ENCODE measurements at places on chromosomes 6 and 20.
A peak's percentile ranks its signal among the peaks of the same experiment; 100 is the strongest.

- H3K4me3 ChIP-seq, result peak overlapping the region; percentile 7
- no peak for DNase-seq
- peaks cover 11% of the 10 kb centered on the region for H3K36me3 ChIP-seq
These were observed 8.7 kb downstream of the LAMA5 start for GRCh38 chr20:62358171-62359042.

DNA sequence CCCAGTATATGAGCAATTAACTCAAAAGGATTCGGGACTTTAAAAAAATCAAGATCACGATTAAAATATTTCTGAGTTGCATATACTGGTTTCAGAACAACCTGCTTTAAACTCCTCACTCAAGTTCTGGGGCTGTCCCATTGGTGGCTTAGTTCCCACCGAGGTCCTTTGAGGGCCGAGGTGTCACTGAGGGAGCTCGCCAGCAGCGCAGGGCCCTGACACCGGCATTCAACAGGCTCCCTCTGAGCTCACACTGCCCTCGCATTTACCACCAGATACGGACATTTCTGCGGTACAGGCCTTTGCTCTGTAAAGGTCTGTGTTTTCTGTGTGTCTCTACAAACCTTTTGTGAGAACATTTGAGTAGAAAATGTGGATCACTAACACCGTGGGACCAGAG lies 24.4 kb upstream of the BNIP5 start:
- no peak for DNase-seq
- no peaks in the 10 kb centered on the region for H3K36me3 ChIP-seq
- no peak overlapping the region for H3K27ac ChIP-seq

DNA sequence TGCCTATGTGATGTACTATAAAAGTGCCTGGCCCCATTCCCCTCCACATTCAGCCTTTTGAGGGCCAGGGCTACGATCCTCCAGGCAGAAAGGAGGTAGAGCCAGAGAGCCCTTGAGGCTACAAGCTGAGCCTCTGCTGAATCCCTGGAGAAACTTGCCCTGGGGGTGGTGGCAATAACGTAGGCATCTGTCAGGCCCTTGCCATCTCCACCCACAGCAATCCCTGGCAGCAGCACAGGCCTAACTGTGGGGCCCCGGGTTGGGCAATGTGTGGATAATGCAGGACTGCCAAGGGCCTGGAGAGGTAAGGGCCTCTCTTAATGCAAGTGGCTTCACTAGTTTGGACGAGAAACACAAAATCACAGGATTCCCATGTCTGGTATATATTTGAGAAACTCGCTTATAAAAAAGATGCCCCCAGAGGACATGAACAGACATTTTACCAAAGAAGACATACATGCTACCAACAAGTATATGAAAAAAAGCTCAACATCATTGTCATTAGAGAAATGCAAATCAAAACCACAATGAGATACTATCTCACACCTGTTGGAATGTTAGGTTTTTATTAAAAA lies 99.0 kb downstream of the QRSL1 start:
- H3K27ac ChIP-seq, result no peak overlapping the region
- no peaks in the 10 kb centered on the region for H3K36me3 ChIP-seq
- H3K27me3 ChIP-seq, result no peaks in the 10 kb centered on the region
- H3K4me3 ChIP-seq, result no peak overlapping the region

- no peaks in the 10 kb centered on the region for H3K36me3 ChIP-seq
- H3K4me1 ChIP-seq, result peaks cover 4% of the 10 kb centered on the region
These were observed 264.7 kb downstream of the DLL1 start for GRCh38 chr6:170025935-170026750.

GRCh38 chr6:122289762-122290539 lies 109.5 kb upstream of the HSF2 start:
- H3K27ac ChIP-seq, result no peak overlapping the region
- no peaks in the 10 kb centered on the region for H3K36me3 ChIP-seq
- H3K27me3 ChIP-seq, result no peaks in the 10 kb centered on the region
- no peaks in the 10 kb centered on the region for H3K4me1 ChIP-seq
- H3K4me3 ChIP-seq, result no peak overlapping the region

- H3K4me1 ChIP-seq, result no peaks in the 10 kb centered on the region
- H3K27me3 ChIP-seq, result no peaks in the 10 kb centered on the region
- H3K36me3 ChIP-seq, result no peaks in the 10 kb centered on the region
These were observed 386.9 kb downstream of the CDH4 start for GRCh38 chr20:61638802-61639585.

- H3K27me3 ChIP-seq, result no peaks in the 10 kb centered on the region
- no peak overlapping the region for H3K27ac ChIP-seq
- DNase-seq, result no peak
- H3K36me3 ChIP-seq, result no peaks in the 10 kb centered on the region
- H3K4me1 ChIP-seq, result peaks cover 17% of the 10 kb centered on the region
These were observed 125.8 kb downstream of the NFATC2 start for GRCh38 chr20:51416532-51417249.

DNA sequence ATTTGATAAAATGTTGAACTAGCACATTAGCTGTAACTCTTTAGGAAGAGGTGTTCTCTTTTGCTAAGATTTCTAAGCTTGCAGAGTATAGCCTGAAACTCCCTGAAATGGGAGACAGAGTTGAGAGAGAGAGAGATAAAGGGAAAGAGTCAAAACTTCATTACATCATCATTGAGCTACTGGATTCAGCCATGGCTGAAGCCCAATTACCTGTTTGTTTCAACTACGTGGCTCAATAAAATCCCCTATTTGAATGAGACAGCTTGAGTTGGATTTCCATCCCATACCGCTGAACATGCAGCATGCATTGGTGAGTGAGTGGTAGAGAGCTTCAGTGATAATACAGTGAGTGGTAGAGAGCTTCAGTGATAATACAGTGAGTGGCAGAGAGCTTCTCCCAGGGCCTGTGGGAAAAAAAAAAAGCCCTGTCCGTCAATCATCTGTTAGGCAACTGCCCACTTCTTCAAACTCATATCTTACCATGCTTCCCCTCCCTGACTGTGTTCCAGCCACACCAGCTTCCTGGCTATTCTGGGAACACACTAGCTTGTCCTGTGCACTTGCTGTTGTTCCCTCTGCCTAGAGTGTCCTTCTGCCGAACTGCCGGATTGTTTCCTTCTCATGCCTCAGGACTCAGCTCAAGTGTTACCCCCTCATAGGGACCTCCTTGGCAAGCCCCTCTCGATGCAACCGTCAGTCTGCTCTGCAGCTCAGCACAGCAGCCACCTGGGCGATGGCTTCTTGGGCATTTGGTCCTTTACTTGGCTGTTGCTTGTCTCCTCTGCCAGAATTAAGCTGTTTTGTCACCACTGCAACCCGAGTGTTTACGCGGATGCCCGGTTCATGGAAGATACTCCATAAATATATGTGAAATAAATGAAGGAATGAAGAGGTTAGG lies 91.3 kb upstream of the EYA2 start:
- H3K27ac ChIP-seq, result no peak overlapping the region
- no peak for DNase-seq
- no peak overlapping the region for H3K4me3 ChIP-seq
- no peaks in the 10 kb centered on the region for H3K4me1 ChIP-seq

- H3K27me3 ChIP-seq, result no peaks in the 10 kb centered on the region
- H3K4me1 ChIP-seq, result peaks cover 60% of the 10 kb centered on the region
- H3K4me3 ChIP-seq, result peak overlapping the region; percentile 40
These were observed 1.5 kb upstream of the MSH5 start for GRCh38 chr6:31737991-31738979.

GRCh38 chr20:59082077-59082740 lies 39.6 kb upstream of the PRELID3B start:
- no peak for DNase-seq
- no peak overlapping the region for H3K27ac ChIP-seq
- H3K4me1 ChIP-seq, result no peaks in the 10 kb centered on the region

DNA sequence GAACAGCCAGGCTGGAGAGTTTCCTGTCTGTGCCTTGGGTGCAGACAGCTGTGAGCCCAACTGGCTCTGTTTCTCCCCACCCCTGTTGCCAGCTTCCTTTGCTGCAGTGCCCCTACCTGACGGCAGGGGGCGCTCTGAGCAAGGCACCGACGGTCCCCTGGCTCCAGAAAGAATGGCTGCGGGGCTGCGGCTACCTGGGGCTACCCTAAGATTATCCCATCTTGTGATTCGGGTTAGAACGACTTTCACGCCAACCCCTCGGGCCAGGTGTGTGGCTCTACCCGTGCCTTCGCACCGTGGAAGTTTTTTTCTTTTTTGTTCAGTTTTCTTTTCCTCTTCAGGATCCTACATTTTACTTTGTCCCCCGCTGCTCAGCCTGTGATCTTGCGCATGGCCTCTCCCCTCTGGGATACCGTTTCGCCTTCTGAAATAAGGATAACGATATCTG lies 33.4 kb upstream of the AAR2 start:
- no peaks in the 10 kb centered on the region for H3K4me1 ChIP-seq

DNA sequence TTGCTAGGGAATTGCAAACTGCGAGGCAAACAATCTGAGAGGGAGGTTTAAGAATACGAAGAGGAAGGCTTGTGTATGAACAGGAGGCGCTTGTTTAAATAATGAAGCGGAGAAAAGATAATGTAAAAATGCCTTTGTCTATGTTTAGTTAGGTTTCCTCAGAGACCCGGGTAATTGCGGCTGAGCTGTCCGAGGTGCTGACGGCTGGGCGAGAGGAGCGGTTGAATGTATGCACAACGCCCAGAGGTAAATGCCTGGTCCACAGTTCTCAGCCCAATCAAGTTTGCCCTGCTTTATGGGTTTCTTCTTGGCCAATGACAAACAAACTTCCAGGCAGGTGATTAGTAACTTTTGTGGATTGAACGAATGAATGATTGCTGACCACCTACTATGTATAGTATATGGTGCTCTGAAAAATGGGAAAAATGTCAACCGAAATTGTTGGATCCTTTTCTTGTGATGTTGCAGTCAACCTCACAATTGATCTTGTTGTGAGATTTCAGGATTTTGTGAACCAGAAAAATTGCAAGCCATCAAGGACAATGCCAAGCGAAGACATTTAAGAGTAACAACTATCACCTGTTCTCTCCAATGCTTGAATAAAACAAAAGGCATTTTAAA lies 38.3 kb upstream of the SLC32A1 start:
- no peaks in the 10 kb centered on the region for H3K36me3 ChIP-seq
- no peak for DNase-seq
- no peak overlapping the region for H3K4me3 ChIP-seq
- H3K27me3 ChIP-seq, result peaks cover 69% of the 10 kb centered on the region

- H3K4me1 ChIP-seq, result peaks cover 8% of the 10 kb centered on the region
- DNase-seq, result no peak
- no peak overlapping the region for H3K27ac ChIP-seq
- no peaks in the 10 kb centered on the region for H3K36me3 ChIP-seq
- no peak overlapping the region for H3K4me3 ChIP-seq
- H3K27me3 ChIP-seq, result no peaks in the 10 kb centered on the region
These were observed 26.4 kb downstream of the FRK start for GRCh38 chr6:116034327-116034726.

DNA sequence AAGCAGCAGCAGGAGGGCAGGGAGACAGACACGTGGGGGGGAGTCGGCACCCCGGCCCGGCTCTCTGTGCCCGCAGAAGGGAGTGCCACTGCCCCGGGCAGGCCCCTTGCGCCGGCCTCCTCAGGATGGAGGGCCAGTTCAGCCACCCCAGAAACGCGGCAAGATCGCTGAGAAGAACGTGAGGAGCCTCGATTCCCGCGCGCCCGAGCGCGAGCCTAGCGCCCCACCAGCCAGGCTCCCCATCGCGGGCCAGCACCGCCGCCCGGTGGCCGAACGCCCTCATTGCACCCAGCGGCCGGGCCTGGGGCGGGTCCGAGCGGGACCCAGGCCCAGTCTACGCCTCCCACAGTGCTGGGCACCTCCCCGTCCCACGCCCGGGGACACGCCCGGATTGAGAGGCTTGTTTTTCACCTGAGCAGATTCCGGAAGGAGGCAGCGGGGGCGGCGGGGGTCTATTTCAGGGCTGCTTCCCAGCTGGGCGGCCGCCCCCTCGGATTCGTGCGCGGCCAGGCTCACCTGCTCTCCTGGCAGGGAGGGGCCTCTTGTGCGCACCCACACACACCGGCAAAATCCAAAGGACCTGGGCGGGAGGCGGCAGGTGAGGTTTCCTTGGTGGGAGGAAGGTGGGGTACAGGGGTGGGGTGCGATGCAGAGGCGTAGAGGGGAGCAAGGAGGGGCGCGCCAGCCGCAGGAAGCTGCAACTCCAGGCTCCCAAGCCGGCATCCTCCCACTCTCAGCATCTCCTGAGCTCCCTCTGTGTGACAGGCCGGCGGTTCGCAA lies 9.0 kb upstream of the GRM4 start:
- no peak for DNase-seq
- H3K4me3 ChIP-seq, result peak overlapping the region; percentile 20
- H3K27me3 ChIP-seq, result peaks cover 19% of the 10 kb centered on the region
- no peaks in the 10 kb centered on the region for H3K36me3 ChIP-seq
- no peak overlapping the region for H3K27ac ChIP-seq
- peaks cover 11% of the 10 kb centered on the region for H3K4me1 ChIP-seq

GRCh38 chr6:41222045-41222444 lies 6.1 kb upstream of the TREML4 start:
- DNase-seq, result no peak
- no peaks in the 10 kb centered on the region for H3K36me3 ChIP-seq
- no peaks in the 10 kb centered on the region for H3K27me3 ChIP-seq
- no peaks in the 10 kb centered on the region for H3K4me1 ChIP-seq

- DNase-seq, result no peak
- H3K27me3 ChIP-seq, result no peaks in the 10 kb centered on the region
- H3K27ac ChIP-seq, result no peak overlapping the region
- no peak overlapping the region for H3K4me3 ChIP-seq
These were observed 197.3 kb upstream of the PROKR2 start for GRCh38 chr20:5513975-5514516.

- H3K27ac ChIP-seq, result no peak overlapping the region
- H3K36me3 ChIP-seq, result no peaks in the 10 kb centered on the region
- H3K4me1 ChIP-seq, result no peaks in the 10 kb centered on the region
- no peak for DNase-seq
- no peaks in the 10 kb centered on the region for H3K27me3 ChIP-seq
These were observed 869.9 kb downstream of the KIF16B start for GRCh38 chr20:15703171-15703911.

- no peaks in the 10 kb centered on the region for H3K4me1 ChIP-seq
- H3K27ac ChIP-seq, result no peak overlapping the region
- no peak overlapping the region for H3K4me3 ChIP-seq
- no peak for DNase-seq
- H3K36me3 ChIP-seq, result no peaks in the 10 kb centered on the region
These were observed 146.1 kb upstream of the C6orf118 start for GRCh38 chr6:165455488-165455887.

GRCh38 chr6:136059308-136059707 lies 190.8 kb downstream of the MTFR2 start:
- H3K36me3 ChIP-seq, result no peaks in the 10 kb centered on the region
- no peak for DNase-seq
- H3K27me3 ChIP-seq, result no peaks in the 10 kb centered on the region
- H3K4me3 ChIP-seq, result no peak overlapping the region
- H3K27ac ChIP-seq, result no peak overlapping the region

GRCh38 chr20:61636531-61637116 lies 384.6 kb downstream of the CDH4 start:
- H3K4me1 ChIP-seq, result no peaks in the 10 kb centered on the region
- H3K27me3 ChIP-seq, result no peaks in the 10 kb centered on the region
- H3K36me3 ChIP-seq, result no peaks in the 10 kb centered on the region
- H3K27ac ChIP-seq, result no peak overlapping the region
- no peak overlapping the region for H3K4me3 ChIP-seq

- no peaks in the 10 kb centered on the region for H3K4me1 ChIP-seq
- H3K36me3 ChIP-seq, result no peaks in the 10 kb centered on the region
- no peak for DNase-seq
- H3K4me3 ChIP-seq, result no peak overlapping the region
- no peaks in the 10 kb centered on the region for H3K27me3 ChIP-seq
These were observed 100.1 kb downstream of the MYB start for GRCh38 chr6:135281227-135281626.

- no peaks in the 10 kb centered on the region for H3K4me1 ChIP-seq
- no peaks in the 10 kb centered on the region for H3K36me3 ChIP-seq
- H3K27me3 ChIP-seq, result no peaks in the 10 kb centered on the region
These were observed 307.2 kb upstream of the THEMIS start for GRCh38 chr6:128208078-128208477.

GRCh38 chr6:43817192-43817591 lies 47.2 kb downstream of the VEGFA start:
- no peaks in the 10 kb centered on the region for H3K36me3 ChIP-seq
- no peak overlapping the region for H3K4me3 ChIP-seq
- H3K4me1 ChIP-seq, result peaks cover 5% of the 10 kb centered on the region
- DNase-seq, result no peak
